ENCODE measurements at places on chromosomes 12 and 14.
A peak's percentile ranks its signal among the peaks of the same experiment; 100 is the strongest.

- no peak for DNase-seq
These were observed 17.8 kb upstream of the SALL2 start for GRCh38 chr14:21543963-21544362.

DNA sequence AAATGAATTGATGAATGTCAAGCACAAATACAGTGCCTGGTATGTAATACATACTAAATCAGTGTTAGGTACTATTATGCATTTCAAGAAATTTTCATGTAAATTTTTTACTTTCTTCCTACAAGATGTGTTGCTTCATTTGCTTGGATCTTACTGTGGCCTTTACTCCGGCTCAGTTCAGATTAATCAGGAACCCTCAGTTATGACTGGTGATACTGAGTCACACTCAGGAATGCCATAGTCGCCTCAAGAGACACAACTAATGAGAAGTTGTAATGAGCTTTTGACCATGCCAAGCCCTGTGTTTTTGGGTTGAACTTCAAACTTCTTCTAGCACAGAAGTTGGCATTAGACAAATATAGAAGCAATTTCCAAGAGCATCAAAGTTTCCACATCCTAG is 96.0 kb downstream of the TGFB3 start:
- no peak for DNase-seq

- no peak for DNase-seq
These were observed 195.6 kb downstream of the PELI2 start for GRCh38 chr14:56313789-56314188.

DNA sequence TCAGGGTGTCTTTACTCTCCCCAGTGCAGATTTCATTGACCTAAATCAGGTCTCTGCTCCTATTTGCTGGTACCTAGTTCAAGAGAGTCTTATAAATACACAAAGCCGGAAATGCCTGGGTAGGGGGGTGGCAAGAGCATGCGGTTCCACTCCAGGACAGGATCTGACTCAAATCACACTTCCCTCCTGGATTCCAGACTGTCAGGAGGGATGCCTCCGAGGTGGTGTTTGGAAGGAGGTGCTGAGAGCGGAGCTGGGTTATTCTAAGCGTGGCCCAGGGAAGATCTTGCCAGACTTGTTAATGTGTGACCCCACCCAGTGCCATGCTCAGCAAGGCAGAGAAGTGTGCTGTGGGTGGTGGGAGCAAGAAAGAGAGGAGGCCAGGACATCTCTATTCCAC is 49.8 kb downstream of the B4GALNT3 start:
- DNase-seq: no peak

GRCh38 chr12:66735275-66735674 is 56.4 kb upstream of the GRIP1 start:
- DNase-seq: no peak

- DNase-seq: no peak
These were observed 1.2 kb downstream of the PTGER2 start for GRCh38 chr14:52315355-52315718.

DNA sequence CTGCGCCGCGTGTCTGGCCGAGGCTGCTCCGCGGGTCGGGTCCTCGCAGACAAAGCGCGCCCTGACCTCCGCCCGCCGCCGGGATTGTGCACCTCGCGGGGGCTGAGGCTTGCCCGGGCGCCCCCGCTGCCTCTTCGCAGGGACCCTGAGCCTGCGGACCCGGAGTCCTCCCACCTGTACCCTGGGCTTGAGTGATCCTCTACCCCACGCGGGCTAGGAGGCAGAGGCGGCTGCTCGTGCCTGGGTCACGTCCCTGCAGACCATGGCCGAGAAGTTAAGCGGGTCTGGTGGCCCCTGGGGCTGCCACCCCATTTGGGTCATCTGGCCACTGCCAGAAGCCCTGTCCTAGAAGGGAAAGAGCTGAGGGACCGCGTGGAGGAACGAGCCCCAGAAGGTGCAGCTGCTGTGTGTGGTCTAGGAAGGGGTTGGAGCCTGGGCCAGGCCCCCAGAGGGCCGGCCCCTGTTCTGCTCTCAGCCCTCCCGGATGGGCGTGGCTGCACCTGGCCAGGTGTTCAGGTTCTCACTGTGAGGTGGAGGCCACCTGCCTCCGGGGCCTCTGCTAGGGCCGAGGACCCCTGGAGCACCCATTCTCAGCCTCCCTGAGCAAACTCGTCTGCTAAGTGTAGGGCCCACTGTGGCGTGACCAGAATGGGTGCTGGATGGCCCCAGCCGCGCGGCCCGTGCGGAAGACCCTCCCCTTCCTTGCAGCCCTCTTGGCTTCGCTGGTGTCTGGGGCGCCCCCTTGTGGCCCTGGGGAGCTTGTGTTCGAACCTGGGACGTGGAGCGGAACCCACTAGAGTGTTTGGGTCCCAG is 49.6 kb downstream of the LRCOL1 start:
- peak; percentile 89 for DNase-seq

DNA sequence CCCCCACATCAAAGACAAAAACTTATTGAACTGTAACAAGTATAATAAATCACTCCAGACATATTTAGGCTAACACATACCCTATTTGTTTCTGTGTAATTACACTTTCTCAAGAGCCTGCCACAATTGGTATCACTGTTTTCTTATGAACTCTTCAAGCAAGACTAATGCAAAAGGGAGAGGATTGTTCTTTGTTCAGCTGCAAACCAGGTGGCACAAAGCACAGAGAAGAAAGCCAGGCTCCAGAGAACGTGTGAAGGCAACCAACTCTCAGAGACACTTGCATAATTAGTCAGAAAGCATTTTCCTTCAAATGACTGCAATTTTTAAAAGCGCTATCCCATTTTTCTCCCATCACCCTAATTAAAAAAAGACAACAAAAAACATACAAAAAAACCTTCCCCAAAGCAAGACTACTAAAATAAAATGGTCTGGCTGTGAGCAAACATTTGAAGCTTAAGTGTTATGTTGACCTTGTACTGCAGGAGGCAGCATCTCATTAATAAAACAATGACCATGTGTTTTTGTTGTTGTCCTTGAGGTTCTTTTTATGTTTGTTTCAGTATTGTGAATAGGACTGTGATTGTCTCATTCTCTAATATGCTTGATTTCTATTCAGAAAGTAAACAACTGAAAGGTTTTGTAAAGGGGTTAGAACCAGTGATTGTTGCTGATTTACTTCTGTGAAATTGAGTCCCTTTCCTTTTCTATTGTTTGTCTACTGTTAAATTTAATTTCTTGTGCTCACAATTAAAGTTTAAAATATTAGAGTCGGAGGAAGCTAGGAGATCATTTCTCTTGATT is 452.7 kb upstream of the PDE3A start:
- peak; percentile 18 for DNase-seq

GRCh38 chr14:94971750-94972149 is 185.6 kb downstream of the DICER1 start:
- DNase-seq: no peak

- DNase-seq: no peak
These were observed 525.8 kb upstream of the FBXO33 start for GRCh38 chr14:39957987-39958386.

- DNase-seq: no peak
These were observed 28.1 kb upstream of the GPATCH2L start for GRCh38 chr14:76123426-76124225.

DNA sequence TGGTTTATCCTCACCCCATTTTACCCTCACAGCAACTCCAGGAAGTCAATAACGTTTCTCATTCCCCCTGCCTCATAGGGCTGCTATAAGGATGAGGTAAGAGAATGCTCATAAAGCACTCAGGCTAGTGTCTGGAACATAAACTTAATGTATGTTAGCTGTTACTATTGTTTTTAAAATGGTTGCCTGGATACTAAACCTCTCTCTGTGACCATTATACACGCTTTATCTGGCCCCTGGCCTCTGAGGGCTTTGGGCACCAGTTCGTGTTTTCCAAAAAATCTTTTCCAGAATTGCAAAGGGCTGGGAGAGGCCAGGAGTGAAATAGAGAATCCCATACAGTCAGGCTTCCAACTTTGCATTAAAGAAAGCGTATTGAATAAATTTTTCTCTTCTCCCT is 113.9 kb downstream of the KTN1 start:
- DNase-seq: no peak

GRCh38 chr12:34108405-34108803 is 86.1 kb downstream of the ALG10 start:
- no peak for DNase-seq

DNA sequence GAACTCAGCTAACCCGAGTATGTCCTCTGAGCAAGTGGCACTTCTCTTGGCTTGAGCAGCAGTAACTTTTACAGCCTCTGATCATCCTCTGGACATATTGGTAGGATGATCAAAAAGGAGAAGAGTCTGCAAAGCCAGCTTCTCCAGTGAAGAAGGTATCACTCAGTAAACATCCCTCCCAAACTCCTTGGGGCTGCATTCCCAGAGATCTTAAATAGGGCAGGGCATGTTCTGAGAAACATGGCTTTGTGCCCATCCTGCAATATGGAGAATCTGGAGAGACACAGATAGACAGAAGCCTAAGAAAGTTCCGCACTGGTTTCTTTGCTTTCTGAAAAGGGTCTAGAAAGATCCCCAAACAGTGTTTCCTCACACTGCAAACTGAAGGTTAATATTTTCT is 65.4 kb downstream of the RBM19 start:
- DNase-seq: no peak

- DNase-seq: no peak
These were observed 21.8 kb downstream of the VPS37B start for GRCh38 chr12:122874081-122874480.

DNA sequence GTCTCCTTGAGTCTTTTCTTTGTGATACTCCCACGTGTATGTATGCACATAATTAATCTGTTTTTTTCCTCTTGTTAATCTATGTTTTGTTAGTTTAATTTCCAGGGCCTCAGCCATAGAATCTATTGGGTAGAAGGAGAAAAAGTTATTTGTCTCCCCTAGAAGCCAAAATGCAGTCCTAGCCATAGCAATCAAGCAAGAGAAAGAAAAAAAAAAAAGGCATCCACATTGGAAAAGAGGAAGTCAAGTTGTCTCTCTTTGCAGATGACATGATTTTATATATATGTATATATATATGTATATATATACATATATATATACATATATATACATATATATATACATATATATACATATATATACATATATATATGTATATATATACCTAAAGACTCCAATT is 25.4 kb upstream of the ETV6 start:
- DNase-seq: no peak

DNA sequence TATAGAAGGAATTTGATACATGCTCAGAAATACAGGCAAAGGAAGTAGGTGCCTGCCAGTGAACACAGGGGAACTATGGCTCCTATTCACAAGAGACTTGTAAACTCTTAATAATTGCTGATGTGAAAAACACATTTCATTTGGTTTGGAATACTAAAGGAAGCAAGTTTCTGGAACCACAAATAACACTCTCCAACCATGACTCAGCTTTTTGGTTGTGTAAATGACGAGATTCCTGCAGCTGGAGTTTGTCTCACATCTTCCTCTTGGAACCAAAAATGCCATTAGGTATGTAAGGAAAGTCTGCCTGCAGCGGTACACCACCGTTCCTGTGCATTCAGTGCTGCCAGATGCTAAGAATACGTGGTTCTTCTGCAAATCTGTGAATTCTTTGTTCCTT is 4.5 kb upstream of the OR11H6 start:
- DNase-seq: no peak

DNA sequence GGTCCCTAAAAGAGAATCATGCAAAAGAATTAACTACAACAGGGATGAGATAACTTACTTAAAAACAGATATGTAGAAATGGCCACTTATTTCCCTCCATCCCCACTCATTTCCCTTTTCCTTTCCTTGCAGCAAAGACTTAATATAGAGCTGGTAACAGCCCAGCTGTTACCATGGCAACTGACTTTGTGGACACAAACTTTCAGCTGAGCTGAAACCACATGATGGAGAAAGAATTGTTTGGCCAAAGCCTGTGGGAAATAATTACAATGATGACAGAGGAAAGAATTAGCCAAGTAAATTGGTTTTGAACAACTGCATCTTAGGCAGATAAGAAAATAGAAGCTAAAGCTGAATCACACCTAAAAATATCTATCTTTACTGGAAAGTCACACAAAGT is 364.9 kb downstream of the GALC start:
- DNase-seq: no peak

DNA sequence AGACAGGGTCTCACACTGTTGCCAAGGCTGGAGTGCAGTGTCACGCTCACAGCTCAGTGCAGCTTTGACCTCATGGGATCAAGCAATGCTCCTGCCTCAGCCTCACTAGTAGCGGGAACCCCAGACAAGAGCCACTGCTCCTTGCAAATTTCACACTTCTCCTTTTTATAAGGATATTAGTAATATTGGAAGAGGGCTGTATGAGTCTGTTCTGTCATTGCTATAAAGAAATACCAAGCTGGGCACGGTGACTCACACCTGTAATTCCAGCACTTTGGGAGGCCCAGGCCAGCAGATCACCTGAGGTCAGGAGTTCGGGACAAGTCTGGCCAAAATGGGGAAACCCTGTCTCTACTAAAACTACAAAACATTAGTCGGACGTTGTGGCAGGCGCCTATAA is 12.9 kb upstream of the ORAI1 start:
- DNase-seq: no peak

- peak; percentile 11 for DNase-seq
These were observed 898.4 kb downstream of the SLC16A7 start for GRCh38 chr12:60494244-60494643.

- DNase-seq: no peak
These were observed 103.8 kb upstream of the C14orf180 start for GRCh38 chr14:104475802-104476201.

DNA sequence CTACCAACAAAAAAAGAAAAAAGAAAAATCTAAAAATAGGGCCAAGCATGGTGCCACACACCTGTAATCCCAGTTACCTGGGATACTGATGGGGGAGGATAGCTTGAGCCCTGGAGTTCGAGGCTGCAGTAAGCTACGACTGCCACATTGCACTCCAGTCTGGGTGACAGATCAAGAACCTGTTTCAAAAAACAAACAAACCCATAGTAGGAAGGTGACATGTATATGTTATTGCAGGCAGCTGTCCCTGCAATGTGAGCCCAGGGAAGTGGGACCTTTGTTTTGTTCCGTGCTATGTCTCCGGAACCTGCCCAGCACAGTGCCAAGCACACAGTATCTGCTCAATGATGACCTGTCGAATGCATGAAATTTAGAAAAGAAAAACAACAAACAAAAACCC is 37.2 kb upstream of the YY1 start:
- no peak for DNase-seq

DNA sequence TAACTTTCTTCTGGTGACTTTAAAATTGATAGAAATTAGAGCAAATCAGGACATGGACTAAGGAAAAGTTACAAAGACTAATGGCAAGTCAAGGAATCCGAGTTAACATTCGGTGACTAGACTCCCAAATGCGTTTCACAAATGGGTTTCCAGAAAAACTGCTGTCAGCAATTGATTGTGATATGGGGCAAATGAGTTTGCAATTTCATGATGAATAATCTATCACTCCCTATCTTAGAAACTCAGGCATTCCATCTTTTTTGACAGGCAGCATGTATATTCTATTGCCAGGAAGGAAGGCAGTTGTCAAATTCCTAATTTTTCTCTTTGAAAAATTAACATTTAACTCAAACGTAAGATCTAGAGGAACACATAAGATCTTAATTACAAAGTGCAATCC is 40.5 kb upstream of the PLXNC1 start:
- DNase-seq: no peak

DNA sequence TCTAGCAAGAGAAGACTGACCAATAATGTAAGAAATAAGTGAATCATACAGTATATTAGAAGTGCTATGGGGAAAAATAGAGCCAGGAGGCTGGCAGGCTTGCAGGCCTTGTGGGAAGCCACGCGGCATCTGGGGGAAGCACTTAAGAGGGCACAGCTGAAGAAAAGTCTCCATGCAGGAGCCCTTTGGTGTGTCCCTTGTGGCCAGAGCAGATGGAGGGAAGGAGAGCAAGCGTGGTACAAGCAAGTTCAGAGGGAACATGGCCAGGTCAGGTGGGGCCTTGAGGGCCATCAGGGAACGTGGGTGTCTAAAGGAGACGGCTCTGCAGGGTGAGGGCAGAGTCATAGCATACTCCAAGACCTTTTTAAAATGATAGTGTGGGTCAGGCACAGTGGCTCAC is 51.7 kb downstream of the LRRC74A start:
- DNase-seq: no peak
